ENCODE measurements at places on chromosomes 12 and 14.

- no peak for DNase-seq
Observed at GRCh38 chr12:52799505-52800211, 3.7 kb upstream of the KRT3 start.

DNA sequence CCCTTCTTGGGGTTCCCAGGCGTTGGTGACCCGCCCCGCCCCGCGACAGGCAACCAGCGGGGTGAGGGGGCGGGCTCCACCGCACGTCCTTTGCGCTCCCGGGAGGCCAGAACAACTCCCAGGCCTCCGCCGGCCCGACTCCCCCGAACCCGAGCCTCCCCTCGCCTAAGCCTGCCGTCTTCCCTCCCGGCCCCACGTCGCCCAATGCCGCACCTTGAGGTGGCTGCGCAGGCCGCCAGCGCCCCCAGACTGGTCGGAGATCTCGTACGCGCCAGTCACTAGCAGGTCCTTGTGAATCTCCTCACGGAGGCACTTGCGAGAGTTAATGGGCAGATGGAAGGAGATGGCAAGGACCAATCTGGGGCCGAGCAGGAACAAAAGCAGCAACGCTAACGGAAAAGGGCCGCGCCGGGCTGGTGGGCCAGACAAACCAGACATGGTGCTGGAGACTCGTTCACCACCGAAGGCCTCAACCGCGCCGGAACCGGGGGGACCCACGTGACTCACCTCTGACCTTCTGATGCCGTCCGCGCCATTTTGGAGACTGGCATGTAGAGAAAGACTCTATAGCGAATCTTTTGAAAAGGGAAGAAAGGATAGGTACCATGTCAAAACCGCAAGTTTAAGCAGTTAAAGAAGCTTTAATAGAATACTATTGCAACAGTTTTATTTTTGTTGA lies at the start of gene TMED10:
TMED10 (minus strand) TSS at position 471 of the 679 bp plus-strand sequence; CDS start at position 438, 33 bp downstream.
- DNase-seq, result peak; percentile 88

GRCh38 chr12:2119266-2119665 lies 66.5 kb downstream of the CACNA1C start:
- DNase-seq, result no peak

DNA sequence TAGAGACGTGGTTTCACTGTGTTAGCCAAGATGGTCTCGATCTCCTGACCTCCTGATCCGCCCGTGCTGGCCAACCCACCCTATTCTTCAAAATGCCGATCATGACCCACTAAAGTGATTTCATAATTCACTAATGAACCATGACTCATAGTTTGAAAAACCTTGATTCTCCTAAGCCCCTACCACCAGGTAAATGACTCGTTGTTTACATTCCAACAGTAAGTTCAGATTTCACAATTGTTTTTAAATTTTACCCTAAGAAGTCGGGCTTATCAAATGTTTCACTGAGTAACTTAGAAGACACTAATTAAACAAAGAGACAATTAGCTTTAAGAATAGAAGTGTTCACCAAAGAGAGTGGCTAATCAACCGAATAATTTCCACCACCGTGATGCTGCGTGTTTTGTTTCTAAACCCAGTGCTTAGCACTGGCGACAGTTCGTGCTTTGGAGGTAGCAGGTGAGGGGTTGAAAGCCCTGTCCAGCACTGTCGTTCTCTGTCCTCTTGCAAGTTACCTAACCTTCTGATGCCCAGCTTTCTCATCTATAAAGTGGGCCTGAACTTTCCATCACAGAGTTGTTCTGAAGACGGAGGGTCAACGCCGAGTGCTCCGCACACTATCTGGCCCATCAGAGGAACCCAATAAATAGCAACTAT lies 136.5 kb downstream of the NTF3 start:
- DNase-seq, result no peak

DNA sequence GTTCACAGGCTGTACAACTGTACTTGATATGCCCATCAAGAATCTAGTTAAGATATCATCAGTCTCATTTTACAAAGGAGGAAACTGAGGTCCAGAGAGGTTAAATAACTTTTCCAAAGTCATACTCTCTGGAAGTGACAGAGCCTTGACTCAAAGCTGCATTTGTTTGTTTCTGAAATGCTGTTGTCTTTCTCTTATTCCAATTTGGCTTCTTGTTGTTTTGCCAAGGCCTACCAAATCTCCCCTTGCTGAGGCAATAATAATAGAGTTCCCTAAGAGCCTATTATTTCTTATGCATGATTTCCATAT lies 79.8 kb upstream of the C12orf71 start:
- no peak for DNase-seq

GRCh38 chr14:55052269-55052930 lies 953 bp downstream of the MAPK1IP1L start:
- no peak for DNase-seq

GRCh38 chr14:34219661-34220377 lies 242.2 kb downstream of the SPTSSA start:
- DNase-seq, result no peak

GRCh38 chr12:89951694-89952060 lies 243.0 kb upstream of the ATP2B1 start:
- DNase-seq, result no peak

DNA sequence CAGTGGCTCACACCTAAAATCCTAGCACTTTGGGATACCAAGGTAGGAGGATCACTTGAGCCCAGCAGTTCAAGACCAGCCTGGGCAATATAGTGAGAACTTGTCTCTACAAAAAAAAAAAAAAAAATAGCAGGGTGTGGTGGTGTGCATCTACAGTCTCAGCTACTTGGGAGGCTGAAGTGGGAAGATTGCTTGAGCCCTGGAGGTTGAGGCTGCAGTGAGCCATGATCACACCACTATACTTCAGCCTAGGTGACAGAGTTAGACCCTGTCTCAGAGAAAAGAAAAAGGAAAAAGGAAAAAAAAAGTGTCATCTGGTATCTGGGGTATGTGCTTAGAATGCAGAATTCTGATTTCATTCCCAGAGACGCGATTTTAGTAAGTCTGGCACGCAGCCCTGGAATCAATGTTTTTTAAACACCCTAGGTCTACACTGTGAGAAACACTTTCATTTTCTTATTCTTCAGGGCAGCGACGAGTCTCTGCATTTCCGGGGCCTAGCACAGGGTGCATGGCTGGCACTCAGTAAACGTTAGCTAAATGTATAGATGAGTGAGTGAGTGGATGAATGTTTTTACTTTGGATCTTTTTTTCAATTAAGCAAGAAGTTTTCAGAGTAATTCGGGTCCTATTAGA lies 243.8 kb upstream of the PWP1 start:
- DNase-seq, result no peak

DNA sequence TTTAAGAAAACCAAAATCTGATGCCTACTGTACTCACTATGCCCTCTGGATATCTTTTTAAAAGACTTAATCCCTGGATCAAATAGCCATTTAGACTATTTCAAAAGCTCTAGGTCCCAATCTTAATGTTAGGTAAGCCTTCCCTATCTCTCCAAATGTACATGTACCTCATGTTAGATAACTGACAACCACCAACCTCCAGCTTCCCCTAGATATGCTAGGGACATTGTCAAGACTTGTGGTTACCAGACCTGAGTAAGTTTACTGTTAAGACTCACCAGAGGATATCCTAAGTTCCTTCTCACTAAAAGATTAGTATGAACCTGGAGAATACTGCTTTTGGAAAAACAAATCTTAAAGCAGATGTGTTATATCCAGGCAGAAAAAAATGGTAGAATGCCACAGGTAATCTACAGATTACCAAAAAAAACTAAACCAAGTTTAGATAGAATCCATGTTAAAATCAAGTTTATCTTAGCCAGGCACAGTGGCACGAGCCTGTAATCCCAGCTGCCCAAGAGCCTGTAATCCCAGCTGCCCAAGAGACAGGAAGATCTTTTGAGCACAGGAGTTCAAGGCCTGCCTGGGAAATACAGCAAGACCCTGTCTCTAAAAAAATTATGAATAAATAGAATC lies 9.7 kb downstream of the NAP1L1 start:
- no peak for DNase-seq

GRCh38 chr12:11657511-11657910 lies 8.0 kb downstream of the ETV6 start:
- no peak for DNase-seq

- DNase-seq, result no peak
Observed at GRCh38 chr12:19946550-19946949, 421.8 kb upstream of the PDE3A start.

GRCh38 chr14:71236487-71236886 lies 329.2 kb downstream of the PCNX1 start:
- no peak for DNase-seq

DNA sequence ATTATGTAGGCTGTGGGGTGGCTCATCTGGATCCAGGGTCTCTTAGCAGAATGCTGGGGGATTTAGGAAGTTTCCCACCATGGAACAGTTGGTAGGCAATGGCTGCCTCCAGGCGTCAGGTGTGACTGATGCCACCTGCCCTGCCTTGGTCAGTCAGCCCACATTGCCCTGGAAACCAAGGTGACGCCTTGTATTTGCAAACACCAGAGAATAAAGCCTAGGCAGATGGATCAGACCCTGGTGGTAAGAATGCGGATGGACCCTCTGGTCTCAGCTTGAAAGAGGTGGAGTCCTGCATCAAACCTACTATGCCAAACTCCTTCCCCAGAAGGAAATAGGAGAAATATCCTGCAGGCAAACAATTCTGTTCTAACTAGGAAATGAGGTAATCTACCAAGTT lies 38.2 kb downstream of the NCKAP5L start:
- DNase-seq, result no peak

DNA sequence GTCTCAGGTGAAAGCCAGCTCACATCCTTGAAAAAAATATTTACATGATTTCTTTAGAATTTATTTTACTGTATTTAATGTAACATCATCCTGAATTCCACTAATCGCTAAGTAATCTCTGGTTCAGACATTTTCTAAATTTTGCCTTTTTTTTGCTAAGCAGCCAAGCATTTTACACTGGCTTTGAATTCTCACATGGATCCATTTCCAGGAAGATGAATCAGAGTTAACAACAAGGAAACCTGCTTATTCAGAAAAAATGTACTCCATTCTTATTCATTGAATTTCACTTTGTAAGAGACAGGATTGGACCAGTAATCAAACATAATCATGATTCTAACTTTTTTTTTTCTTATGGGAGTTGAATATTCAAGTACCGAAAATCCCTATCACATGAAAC lies 1785.1 kb upstream of the FLRT2 start:
- DNase-seq, result no peak

DNA sequence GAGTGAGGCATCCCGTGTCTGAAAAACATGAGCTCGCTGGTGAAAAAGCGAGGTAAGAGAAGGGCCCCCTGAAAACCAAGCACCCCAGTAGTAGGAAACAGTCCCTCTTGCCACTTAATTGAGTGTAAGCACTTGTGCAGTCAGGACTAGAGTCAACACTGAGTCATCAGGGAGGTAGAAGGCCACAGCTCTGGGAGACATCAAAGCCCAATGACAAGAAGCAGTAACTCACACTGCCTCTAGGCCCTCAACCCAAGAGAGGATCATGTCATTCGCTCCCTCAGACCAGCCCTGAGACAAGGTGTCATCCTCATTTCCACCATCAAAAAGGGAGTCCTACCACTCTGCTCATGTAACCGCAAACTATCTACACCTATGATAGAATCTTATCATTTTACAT lies 17.8 kb downstream of the POMT2 start:
- DNase-seq, result peak; percentile 8

DNA sequence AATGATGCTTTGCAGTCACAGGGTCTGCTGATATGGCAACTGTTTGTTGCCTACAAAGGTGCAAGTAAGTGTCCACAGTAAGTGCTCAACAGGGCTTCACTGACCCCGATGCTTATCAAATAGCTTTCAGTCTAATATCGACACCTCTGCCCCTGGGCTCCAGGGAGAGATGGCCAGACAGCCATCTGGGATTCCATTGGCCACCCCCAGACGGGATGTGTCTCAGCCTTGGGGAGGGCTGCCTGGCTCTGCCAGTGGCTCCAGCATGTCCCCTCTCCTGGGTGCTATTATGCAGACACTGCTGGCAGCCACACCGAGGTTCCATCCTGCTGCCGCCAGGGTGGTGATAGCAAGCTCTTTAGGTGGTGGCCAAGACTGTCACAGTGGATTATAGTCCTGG lies 57.4 kb downstream of the DGLUCY start:
- no peak for DNase-seq

- DNase-seq, result no peak
Observed at GRCh38 chr14:98167705-98168104, 1104.3 kb downstream of the BCL11B start.

DNA sequence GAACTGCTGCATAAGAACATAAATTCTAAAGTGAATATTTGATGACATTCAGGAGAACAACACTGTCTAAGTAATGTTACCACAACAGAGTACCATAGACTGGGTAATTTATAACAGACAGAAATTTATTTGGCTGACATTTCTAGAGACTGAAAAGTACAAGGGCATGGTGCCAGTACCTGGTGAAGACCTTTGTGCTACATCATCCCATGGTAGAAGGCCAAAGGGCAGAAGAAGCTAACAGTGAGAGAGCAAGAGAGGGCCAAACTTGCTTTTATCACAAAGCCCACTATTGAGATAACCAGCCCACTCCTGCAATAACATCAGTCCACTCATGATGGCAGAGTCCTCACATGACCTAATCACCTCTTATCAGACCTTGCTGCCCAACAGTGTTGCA lies 88.8 kb downstream of the FIGNL2 start:
- DNase-seq, result no peak

DNA sequence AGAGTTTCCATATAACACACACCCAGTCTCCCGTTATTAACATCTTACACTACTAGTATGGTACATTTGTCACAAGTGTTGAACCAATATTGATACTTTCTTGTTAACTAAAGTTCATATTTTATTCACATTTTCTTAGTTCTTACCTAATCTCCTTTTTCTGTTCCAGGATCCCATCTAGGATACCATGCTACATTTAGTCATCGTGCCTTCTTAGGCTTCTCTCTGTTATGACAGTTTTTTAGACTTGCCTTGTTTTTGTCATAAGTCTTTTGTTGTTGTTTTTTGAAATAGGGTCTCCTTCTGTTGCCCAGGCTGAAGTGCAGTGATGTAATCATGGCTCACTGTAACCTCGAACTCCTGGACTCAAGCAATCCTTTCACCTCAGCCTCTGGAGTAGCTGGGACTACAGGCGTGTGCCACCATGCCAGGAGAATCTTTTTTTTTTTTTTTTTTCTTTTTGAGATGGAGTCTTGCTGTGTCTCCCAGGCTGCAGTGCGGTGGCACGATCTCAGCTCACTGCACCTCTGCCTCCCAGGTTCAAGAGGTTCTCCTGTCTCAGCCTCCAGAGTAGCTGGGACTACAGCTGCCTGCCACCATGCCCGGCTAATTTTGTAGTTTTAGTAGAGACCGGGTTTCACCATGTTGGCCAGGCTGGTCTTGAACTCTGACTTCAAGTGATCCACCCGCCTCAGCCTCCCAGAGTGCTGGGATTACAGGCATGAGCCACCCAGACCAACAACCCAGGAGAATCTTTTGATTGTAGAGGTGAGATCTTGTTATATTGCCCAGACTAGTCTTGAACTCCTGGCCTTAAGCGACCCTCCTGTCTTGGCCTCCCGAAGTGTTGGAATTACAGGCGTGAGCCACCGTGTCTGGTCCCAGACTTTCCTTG lies 59.1 kb upstream of the HECTD1 start:
- DNase-seq, result no peak

- DNase-seq, result no peak
Observed at GRCh38 chr14:75290851-75291250, 12.2 kb downstream of the FOS start.

- DNase-seq, result no peak
Observed at GRCh38 chr12:116931665-116932064, 20.9 kb downstream of the FBXW8 start.
